ENCODE measurements at places on chromosomes 13 and 19. TPM values are rescaled to one million over a fixed set of nuclear protein-coding genes. Genes with fewer than 3 reads are reported as not detected.

Gene CERS1
- 0.85 TPM for total RNA-seq

Gene CEACAM4
- not detected for total RNA-seq

Gene KCTD12
- total RNA-seq: 14.6 TPM

Gene MBD3L2
- total RNA-seq: not detected

Gene FSD1
- total RNA-seq: 5.7 TPM

Gene LIPE
- total RNA-seq: 2.4 TPM

Gene ZNF98
- total RNA-seq: not detected

Gene FPR1
- 0.14 TPM for total RNA-seq

Gene MEIOSIN
- total RNA-seq: not detected

Gene GSX1
- not detected for total RNA-seq

Gene NCAN
- not detected for total RNA-seq

Gene PTGIR
- total RNA-seq: 3.0 TPM

Gene RNF6
- 48.6 TPM for total RNA-seq

Gene KCNJ14
- 0.28 TPM for total RNA-seq

Gene C19orf67
- total RNA-seq: not detected

Gene ZNF682
- total RNA-seq: 1.7 TPM

Gene F10
- 10.7 TPM for total RNA-seq

Gene CABP5
- total RNA-seq: not detected

Gene FLT3
- not detected for total RNA-seq

Gene FLT3LG
- 3.4 TPM for total RNA-seq

Gene NALCN
- 11.6 TPM for total RNA-seq

Gene ZNF222
- total RNA-seq: 8.0 TPM

Gene CEACAM7
- not detected for total RNA-seq

Gene TM9SF2
- total RNA-seq: 117 TPM

Gene KASH5
- not detected for total RNA-seq

Gene URAD
- total RNA-seq: not detected

Gene RYR1
- total RNA-seq: under 0.01 TPM

Gene PSG3
- not detected for total RNA-seq

Gene ZSCAN4
- not detected for total RNA-seq

Gene SHISA7
- not detected for total RNA-seq

Gene CYP4F8
- total RNA-seq: 0.14 TPM

Gene FGF21
- 0.14 TPM for total RNA-seq

Gene CEACAM19
- 2.0 TPM for total RNA-seq

Gene ZNF793
- 1.8 TPM for total RNA-seq

Gene JAK3
- 1.00 TPM for total RNA-seq

Gene QPCTL
- 19.1 TPM for total RNA-seq

Gene NKG7
- not detected for total RNA-seq

Gene ACTMAP
- total RNA-seq: 0.37 TPM

Gene CDX2
- total RNA-seq: not detected

Gene SETDB2
- 9.4 TPM for total RNA-seq

Gene MIPEP
- 21.8 TPM for total RNA-seq

Gene TEX29
- 0.09 TPM for total RNA-seq

Gene CD33
- total RNA-seq: not detected

Gene ICAM4
- 1.5 TPM for total RNA-seq
